ENCODE measurements at places on chromosomes 11 and 22.

DNA sequence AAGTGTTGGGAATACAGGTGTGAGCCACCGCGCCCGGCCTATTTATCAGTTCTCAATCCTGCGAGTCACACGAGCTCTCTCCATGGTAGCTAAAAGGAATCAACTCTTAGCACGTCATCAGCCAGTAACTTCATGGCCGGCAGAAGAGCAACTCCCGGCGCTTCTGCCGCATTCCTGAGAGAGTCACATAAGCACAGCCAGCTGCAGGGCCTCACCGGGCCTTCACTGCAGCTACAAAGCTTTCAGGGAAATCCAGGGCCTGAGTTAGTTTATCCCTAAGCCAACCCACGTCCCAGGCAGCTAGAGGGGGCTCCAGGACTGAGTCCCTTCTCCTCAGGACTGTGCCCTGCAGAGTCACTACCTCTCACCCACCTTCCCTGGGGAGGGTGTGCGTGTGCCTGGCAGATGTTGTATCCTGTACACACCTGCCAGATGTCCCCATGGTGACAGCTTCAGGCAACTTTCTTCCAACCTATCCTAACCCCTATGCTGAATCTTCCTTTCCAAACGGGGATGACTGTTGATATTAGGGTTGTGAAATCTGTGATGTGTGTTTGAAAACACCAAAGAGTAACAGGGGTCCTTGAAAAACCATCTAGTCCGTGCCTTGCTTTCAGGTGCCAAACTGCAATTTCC, 45.9 kb upstream of the ARFGAP3 start:
- no peak for DNase-seq

DNA sequence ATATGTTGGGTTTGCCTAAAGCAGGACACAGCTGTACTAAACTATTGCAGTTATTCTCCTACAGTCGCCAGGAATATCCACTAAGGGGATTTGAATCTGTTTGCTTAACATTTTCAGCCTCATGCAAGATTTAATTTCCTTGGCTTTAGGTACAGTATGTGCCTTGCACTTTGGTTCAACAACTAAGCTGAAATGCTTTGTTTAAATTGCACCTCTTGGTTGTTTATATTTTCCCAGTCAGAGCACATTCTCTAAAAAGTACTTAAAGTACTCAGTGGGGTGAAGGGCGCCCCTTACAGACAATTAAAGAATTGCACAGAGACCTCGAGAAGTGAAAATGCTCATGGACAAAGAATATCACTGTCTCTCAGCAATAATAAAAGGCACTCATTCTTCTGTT, 107.8 kb upstream of the MTNR1B start:
- no peak for DNase-seq

GRCh38 chr11:36512016-36512415, 1.9 kb upstream of the TRAF6 start:
- no peak for DNase-seq

GRCh38 chr11:45796461-45796861, 8.5 kb upstream of the SLC35C1 start:
- no peak for DNase-seq

DNA sequence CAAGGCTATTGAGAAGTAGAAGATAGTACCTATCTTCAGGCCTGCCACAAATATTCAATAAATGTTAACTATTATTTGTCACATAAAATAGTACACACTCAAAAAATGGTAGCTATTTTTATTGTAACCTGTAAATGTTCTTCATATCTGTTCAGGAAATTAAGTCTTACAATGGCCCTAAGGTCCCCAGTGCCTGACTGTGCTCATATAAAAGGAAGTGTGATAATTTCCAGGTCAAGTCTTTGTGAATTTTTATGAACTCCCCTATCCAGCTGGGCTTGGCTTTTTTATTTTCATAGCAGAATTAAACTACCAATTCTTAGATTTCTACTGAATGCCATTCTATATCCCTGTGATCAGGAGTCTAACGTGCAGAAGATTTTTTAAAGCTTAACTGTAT, 284.2 kb upstream of the PITPNB start:
- no peak for DNase-seq

DNA sequence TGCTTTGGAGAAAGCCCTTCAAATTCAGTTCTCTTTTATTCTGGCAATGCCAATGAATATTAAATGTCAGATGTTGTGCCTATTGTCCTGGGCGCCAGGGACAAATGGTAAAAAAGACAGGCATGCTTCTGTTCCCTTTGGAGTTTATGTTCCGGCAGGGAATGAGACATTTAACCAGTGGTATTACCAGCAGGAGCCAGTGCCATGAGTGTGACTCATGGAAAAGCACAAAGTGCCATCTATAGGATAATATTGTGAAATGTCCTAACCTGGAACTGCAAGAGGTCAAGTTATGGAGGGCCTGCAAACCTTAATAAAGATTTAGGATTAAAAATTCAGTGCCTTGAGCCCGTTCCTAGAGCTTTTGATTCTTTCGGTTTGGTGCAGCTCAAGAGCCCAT, 39.5 kb downstream of the REXO2 start:
- peak; percentile 18 for DNase-seq

GRCh38 chr22:42885446-42885845, 28.4 kb upstream of the ARFGAP3 start:
- DNase-seq = no peak

DNA sequence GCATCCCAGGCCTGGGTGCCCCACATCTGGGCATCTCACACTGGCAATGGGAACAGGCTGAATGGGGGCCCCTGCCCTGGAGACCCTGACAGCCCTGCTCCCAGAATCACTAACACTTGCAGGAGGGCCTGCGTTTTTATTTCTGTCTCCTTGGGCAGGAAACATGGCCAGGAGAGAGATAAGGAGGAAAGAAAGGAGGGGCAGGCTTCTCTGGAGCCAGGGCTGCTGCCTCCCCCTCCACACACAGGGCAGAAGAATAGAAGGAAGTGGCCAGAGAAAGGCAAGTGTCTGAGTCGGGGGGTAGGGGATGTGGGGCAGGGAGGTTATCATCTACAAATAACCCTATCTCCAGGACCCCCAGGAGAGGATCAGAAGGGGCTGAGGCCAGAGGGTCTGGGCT, 25.5 kb upstream of the TSPAN18 start:
- no peak for DNase-seq

DNA sequence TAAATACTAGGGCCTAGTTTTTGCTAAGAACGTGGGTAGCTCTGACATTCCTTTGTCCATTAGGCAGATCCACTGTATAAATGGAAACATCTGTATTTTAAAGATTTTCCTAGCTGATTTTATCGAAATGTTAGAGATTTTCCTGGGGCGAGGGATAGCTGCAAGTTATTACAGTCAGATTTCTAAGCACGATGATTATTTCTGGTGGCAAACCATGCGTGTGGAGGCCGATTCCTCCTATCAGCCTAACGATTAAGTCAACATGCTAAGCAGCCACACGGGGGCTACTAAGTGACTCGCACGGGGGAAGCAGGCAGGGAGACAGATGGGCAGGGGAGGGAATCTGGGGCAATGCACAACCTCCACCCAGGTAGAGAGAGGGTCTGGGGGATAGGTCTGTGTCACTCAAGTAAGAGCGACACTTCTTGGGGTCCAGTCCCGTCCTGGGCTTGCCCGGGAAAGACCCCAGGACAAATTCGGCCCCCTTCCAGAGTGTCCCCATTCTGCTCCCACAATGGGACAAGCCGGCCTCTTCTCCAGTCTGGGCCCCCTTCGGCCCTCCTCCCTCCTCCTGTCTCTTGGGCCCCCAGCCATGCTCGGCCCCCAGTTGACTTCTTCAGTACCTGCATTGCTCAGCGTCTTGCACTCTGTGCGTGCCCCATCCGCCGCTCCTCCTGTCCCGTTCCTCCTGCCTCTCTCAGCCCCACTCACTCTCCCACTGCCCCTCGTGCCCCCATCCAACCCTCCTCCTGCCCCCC, 571 bp downstream of the C11orf24 start:
- peak; percentile 63 for DNase-seq

GRCh38 chr11:130560781-130561109, 112.3 kb downstream of the ADAMTS15 start:
- DNase-seq = no peak

GRCh38 chr11:24617856-24618255, 121.0 kb downstream of the LUZP2 start:
- DNase-seq = no peak

GRCh38 chr11:118610225-118610772, 2.9 kb downstream of the PHLDB1 start:
- DNase-seq = no peak

DNA sequence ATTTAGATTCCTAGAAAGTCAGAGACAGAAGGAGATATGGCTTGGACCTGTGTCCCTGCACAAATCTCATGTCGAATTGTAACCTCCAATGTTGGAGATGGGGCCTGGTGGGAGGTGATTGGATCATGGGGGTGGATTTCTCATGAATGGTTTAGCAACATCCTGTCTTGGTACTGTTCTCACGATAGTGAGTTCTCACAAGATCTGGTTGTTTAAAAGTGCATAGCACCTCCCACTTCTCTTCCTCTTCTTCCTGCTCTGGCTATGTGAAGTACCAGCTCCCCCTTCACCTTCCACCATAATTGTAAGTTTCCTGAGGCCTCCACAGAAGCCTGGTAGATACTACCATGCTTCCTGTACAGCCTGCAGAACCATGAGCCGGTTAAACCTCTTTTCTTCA, 27.6 kb upstream of the PAMR1 start:
- DNase-seq = no peak

- no peak for DNase-seq
These were observed 6.3 kb downstream of the BBOX1 start for GRCh38 chr11:27046956-27047355.

DNA sequence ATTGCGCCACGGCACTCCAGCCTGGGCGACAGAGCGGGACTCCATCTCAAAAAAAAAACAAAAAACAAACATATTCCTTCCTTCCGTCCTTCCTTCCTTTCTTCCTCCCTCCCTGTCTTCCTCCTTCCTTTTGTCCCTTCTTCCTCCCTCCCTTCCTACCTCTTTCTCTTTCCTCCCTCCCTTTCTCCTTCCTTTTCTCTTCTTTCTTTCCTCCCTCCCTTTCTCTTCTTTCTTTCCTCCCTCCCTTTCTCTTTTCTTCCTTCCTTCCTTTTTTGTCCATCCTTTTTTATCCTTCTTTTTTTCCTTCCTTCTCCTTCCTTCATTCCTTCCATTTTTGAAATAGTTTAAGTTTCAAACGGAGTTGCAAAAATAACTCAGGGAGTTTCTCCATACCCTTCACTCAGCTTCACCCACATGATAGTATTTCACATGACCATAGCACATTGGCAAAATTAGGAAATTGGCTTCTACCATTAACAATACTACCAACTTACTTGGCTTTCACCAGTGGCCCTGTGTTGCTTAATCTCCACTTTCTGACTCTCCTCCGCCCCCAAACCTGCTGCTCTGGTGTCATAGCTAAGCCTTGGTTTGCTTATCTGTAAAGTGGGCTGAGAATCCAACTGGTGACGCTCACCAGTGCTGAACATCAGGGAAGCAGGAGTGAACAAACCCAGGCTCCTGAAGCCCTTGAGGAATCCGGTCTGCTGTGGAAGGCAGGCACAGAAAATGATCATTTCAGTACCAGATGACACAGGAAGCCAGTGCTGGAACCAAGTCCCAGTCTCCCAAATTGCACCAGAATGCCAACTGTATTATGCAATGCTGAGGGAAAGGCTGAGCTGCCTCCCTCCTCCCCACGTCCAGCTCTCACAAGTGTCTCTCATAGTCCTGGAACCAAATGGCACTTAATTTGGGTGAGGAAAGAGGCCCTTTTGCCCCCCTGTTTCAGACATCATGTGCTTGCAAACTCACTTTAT, 17.2 kb upstream of the CRYBB3 start:
- no peak for DNase-seq

GRCh38 chr22:41526830-41527799, 17.2 kb downstream of the POLR3H start:
- DNase-seq = peak; percentile 78

DNA sequence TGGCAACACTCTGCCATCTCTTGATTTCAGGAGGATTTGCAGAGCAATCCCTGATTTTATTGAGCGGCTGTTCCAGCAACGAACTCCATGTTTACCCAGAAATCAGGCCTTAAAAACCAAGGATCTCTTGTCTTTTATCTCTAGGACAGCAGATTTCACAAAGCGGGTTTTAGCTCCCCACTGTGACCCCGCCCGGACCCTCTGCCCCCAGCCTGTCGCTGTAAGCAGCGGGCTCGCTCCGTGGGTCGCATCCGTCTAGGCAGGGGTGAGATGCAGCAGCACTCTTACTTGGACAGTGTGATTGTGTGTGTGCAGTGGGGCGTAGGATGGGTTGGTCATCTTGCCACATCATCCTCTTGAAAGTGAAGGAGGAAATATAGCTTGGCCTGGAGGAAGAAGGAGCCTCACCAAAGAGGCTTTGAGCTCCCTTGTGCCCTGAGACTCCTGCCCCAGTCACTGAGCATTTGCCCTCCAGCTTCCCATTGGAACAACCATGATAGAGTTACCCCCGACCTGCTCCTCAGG, 189.2 kb upstream of the TBCEL start:
- DNase-seq = no peak

DNA sequence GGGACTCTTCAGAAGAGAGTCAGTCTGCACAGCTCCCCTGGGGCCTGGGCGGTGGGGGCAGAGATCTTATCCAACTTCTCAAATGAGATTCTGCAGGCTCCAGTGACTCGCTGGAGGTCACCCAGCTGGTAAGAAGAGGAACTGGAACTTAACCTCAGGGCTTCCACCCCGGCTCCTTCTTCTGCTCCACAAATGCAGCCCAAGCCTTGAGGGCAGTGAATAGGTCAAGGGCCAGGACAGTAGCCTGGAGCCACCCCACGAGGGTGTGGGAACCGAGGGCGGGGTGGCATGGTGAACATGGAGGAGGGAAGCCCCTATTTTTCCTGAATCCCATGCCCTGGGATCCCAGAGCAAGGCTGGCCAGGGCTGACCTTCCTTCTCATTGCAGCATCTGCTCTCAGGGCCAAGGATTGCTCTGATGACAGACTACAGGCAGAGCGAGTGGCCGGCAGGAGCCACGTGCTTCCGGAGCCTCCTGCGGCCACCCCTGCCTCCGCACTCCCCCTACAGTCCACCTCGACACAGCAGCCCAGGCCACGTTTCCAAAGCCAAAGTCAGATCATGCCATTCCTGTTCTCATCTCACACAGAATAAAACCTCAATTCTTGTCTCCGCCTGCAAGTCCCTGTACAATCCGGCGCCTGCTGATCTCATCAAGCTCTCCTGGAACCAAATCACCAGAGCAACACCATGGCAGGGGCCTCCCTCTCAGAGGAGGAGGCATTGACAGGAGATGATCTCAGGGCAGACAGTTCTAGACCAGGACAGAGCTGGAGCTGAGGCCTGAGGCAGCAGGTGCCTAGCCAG, 21.1 kb upstream of the UPK3A start:
- no peak for DNase-seq

GRCh38 chr11:134676516-134677287, 264.7 kb upstream of the B3GAT1 start:
- no peak for DNase-seq

GRCh38 chr11:24900960-24901549, 404.2 kb downstream of the LUZP2 start:
- DNase-seq = no peak

- no peak for DNase-seq
These were observed 3.9 kb downstream of the CHST1 start for GRCh38 chr11:45661439-45662055.

- no peak for DNase-seq
These were observed 35.5 kb downstream of the C2CD3 start for GRCh38 chr11:74135127-74135840.

- no peak for DNase-seq
These were observed 30.6 kb downstream of the PRDM11 start for GRCh38 chr11:45176996-45177395.

Data from hematopoietic multipotent progenitor cell treated with erythropoietin and hydrocortisone succinate and interleukin-3 and kit ligand, for 15 days (in vitro differentiated cells).